ENCODE measurements at places on chromosomes 1 and 21.
A peak's percentile ranks its signal among the peaks of the same experiment; 100 is the strongest.

DNA sequence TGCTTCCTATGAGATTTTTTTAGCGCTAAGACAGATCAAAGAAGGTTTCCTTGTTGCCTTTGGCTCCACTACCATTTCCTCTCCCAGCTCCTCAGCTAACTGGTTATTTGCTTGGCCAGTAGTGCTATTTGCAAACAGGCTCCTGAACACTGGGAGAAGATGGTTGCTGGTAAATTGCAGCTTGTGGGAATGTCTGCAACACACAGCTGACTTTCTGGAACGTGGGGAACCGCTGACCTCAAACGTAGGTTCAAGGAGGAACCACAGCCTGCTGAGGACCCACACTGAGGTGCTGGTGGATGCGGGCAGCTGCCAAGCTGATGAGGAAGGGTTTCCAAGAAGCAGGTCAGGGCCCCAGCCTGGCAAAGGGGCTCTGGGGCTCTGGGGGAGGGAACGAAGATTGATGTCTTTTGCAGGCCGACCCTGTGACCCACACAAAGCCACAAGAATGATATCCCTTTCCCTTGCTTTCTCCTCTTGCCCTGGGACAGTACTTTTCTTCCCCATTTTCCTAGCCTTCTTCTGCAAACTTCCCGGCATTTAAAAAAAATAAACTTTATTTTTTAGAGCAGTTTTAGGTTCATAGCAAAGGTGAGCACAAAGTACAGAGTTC is 24.8 kb downstream of the GNG4 start:
- no peak for DNase-seq

DNA sequence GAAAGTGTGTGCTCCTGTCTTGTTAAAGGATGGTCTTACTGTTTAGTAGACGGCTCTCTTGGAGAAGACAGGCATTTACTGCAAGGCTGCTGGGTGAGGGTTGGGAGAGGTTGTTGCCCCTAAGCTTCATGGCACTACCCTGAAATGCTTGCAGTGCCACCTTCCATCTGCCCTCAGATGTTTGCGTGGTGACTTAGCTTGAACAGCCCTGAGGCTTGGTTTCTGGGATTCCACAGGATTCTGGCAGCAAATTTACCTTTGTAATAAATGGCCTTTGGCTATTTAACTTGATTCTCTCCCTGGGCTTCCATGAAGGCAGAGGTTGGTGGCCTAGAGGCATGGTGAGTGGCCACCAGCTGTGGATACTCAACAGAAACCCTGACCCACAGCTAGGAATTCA is 11.6 kb downstream of the MTARC1 start:
- DNase-seq = no peak

DNA sequence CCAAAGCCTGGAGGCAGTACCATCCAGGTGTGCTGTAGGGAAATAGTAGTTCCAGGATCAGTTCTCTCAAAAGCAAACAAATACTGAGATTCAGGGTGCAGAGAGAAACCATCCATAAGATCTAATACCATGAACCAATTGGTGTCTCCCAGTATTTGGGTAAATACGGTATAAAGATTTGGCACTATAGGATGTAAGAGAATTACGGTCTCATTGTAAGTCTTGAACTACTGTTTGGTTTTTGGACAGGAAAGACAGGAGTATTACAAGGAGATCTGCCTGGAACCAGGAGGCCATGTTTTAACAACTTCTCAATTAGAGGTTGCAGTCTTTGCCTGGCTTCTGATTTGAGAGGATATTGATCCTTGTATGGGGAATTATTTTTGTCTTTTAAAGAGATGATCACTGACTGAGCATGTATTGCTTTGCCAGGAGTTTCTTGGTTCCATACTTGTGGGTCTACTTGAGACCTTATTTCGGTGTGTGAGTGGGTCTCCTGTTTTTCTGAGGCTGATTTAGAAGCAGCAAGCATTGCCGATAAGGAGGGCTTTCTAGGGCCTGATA is 10.2 kb downstream of the AADACL4 start:
- DNase-seq = no peak

DNA sequence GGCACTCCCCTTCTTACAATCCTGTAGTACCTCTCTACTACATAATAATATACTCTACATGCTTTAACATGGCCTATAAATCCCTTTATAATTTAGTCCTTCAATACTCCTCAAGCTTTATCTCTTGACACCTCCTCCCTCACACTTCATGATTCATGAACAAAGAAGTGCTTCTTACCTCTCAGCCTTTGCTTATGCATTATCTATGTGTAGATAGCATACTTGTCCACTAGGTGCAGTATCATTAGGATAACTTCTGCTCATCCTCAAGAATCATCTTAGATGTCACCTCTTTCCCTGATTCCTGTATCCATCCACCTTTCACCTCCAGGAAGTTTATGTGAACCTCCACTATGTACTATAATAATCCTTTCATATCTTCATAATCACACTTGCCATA is 74.4 kb downstream of the COL24A1 start:
- no peak for DNase-seq

- DNase-seq = no peak
Measured at GRCh38 chr21:29434081-29434480, 135.4 kb downstream of the BACH1 start.

DNA sequence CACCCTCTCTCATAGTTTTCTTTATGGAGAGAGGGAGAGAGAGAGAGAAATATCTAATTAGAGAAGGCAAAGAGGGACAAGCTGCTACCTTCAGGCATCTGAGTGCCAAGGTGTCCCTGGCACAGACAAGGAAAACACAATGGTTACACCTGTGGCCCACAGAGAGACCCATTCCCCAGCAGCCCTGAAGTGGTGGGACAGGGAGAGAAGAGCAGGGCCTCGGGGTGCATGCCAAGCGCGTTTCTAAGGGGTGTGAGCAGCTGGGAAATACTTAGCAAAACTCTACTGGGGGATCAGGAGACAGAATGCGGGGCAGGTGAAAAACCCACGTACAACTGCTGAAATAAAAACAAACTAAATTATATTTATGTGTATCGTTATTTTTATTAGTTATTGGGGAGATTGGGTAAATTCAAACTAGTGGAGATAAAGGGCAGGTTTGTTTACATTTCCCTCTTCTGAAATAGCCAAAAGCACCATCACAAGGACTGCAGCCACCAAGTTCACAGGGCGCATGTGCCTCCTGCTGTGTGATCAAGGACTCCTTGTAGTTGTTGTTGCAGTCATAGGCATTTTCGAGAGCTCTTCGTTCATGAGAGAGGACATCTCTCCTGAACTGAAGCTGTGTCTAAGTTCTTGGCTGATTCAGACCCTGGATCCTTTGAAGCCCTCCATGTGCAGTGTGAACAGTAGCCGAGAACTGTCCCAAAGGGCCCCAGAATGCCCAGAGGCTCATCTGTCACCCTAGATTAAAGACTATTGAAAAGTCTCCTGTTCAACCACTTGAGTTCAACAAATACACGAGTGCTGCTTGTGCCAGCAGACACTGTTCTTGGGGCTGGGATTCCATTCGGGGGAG is 737 bp upstream of the SERPINC1 start:
- no peak for DNase-seq

- peak; percentile 13 for DNase-seq
Measured at GRCh38 chr1:39490596-39491145, 765 bp upstream of the BMP8A start.

DNA sequence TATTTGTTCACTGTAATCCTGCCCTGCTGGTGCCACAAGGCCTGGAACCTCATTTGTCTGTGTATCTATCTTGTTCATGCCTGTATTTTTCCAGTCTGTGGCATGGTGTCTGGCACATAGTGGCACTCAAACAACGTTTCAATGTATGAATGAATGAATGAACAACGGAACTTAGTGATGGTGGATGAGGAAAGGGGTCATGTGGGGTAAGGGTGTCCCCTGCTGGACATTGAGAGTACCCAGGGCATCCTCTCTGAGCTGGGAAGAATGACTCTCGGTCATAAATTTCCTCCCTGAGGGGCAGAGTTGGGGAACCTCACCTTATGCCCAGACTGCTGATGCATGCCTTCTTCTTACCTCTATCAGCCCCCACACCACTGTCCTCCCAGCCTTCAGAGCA is 18.9 kb upstream of the ZNF683 start:
- DNase-seq = no peak

GRCh38 chr1:241614144-241614543 is 26.0 kb downstream of the CHML start:
- DNase-seq = no peak

- no peak for DNase-seq
Measured at GRCh38 chr1:223847781-223848345, 2.1 kb upstream of the TP53BP2 start.

- DNase-seq = no peak
Measured at GRCh38 chr1:183315991-183316758, 102.0 kb downstream of the NMNAT2 start.

GRCh38 chr1:117652421-117652820 is 46.6 kb downstream of the TENT5C start:
- no peak for DNase-seq

- DNase-seq = no peak
Measured at GRCh38 chr1:181140398-181140797, 51.9 kb downstream of the IER5 start.

- DNase-seq = no peak
Measured at GRCh38 chr1:237235091-237235490, 193.1 kb downstream of the RYR2 start.

DNA sequence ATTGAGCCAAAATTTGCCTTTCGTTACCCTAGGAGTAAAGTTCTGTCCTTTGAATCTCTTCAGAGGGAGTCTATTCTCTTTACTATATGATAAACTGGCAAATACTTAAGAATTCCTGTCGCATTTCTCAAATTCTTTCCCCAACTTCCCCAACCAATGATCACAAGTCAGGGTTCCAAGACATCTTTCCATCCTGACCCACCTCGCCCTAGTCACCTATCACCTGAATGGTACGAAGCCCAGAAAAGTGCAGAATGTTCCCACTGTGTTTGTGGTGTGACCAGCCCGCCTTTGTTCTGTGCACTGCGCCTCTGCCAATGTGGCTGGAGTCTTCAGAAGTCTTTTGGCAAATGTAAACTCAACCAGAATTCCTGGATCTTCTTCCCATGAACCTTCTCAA is 132.5 kb downstream of the RNF220 start:
- no peak for DNase-seq

DNA sequence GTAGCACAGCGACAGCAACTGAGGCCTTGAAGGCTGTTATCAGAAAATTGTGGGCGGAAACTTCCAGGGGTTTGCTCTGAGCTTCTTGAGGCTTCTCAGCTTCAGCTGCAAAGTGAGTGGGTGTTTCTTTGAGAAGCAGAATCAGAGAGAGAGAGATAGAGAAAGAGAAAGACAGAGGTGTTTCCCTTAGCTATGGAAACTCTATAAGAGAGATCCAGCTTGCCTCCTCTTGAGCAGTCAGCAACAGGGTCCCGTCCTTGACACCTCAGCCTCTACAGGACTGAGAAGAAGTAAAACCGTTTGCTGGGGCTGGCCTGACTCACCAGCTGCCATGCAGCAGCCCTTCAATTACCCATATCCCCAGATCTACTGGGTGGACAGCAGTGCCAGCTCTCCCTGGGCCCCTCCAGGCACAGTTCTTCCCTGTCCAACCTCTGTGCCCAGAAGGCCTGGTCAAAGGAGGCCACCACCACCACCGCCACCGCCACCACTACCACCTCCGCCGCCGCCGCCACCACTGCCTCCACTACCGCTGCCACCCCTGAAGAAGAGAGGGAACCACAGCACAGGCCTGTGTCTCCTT is at the start of gene FASLG:
TSS of gene FASLG (plus strand) at position 233 of the 583 bp plus-strand sequence. CDS start at position 332, 99 bp downstream.
- DNase-seq = peak; percentile 46

- DNase-seq = no peak
Measured at GRCh38 chr1:217881131-217881543, 250.0 kb downstream of the SPATA17 start.

- no peak for DNase-seq
Measured at GRCh38 chr1:183887826-183888819, 83.2 kb downstream of the RGL1 start.

- no peak for DNase-seq
Measured at GRCh38 chr1:112141923-112142322, 152.5 kb upstream of the KCND3 start.

DNA sequence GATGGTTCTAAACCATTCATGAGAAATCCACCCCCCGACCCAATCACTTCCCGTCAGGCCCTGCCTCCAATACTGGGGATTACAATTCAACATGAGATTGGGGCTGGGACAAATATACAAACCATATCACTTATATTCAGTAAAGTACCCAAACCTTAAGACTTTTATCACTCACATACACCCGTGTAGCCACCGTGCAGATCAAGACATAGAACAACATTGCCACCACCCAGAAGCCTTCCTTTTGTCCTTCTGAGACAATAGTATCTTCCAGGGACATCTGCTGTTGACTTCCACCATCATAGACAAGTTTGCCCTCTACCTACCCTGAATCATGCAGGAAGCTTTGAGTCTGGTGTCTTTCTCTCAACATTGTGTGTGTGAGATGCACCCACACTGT is 37.5 kb downstream of the CLIC6 start:
- no peak for DNase-seq

- DNase-seq = no peak
Measured at GRCh38 chr1:184632415-184633175, 122.1 kb downstream of the EDEM3 start.

DNA sequence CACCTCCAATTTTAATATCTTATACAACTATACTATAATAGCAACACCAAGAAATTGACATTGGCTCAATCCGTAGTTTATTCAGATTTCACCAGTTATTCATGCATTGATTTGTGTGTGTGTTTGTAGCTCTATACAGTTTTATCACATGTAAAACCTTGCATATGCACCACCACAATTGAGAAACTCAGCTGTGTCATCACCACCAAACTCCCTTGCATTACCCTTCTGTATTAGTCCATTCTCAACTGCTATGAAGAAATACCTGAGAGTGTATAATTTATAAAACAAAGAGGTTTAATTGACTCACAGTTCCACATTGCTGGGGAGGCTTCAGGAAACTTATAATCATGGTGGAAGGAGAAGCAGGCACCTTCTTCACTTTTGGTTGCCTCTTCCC is 162.1 kb downstream of the PATJ start:
- no peak for DNase-seq

- DNase-seq = no peak
Measured at GRCh38 chr1:224512600-224513151, 78.1 kb upstream of the WDR26 start.

DNA sequence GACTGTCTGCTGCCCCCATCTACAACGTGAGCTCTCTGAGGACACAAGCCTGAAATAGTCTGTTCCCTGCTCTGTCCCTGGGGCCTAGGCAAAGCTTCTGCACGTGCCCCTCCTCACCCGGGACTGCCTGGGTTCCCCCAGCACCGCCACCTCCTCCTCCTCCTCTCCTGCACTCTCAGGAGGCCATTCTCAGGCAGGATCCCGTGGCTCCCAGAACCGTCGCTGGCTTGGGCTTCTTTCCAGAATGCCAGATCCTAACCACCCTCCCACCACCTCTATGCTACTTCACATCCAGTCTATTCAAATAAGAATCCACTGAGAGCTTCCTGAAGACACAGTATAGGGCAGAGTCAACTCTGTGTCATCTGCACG is 11.2 kb downstream of the NPHP4 start:
- no peak for DNase-seq

DNA sequence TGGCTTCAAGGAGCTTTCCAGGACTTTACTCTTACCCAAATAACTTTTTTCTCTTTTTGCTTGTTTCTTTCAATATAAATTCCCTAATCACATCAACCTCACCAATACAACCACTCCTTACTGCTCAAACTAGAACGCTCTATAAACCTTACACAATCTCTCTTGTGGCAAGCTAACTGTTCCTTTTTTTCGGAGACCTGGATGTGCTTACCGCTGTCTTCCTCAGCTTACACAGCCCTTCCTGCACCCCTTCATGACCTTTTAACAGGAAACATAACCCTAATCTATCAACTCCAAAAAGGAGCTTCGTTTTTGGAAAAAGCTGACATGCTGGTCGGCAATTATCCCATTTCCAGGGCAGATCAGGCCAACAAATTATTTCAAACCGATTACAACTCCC is 24.1 kb upstream of the SLC2A5 start:
- DNase-seq = no peak

- DNase-seq = no peak
Measured at GRCh38 chr1:97128426-97128825, 406.8 kb downstream of the PTBP2 start.
